ENCODE measurements at places on chromosomes 1 and 21.

DNA sequence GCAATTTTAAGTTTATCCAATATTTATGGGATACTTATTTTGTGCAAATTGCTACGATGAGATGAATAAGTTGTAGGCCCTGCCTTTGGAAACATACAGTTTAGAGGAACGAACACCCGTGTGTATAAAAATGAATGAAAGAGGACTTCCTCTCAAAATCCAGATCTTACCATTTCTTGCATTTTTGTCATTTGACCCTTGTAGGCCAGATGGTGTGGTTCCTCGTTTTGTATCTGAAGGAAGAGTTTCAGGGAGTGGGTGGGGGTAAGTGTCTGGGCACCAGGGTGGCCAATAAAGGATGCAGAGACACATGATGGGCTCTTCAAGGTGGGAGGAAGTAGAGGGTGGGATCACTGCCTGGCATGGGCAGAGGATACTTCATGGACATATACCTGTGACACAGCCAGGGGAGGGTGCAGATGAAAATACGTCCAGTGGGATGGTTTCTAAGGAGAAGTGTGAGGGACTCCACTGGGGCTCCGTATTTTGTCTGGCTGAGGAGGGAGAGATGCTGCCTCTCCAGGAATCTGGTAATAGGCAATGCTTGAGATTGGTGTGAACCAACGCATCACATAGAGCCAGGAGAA, 14.4 kb downstream of the MAPKAPK2 start:
- no peak for DNase-seq

- no peak for DNase-seq
These were observed 3.2 kb downstream of the ZFYVE9 start for GRCh38 chr1:52145137-52145536.

GRCh38 chr1:57210881-57211280, 213.0 kb downstream of the DAB1 start:
- no peak for DNase-seq

DNA sequence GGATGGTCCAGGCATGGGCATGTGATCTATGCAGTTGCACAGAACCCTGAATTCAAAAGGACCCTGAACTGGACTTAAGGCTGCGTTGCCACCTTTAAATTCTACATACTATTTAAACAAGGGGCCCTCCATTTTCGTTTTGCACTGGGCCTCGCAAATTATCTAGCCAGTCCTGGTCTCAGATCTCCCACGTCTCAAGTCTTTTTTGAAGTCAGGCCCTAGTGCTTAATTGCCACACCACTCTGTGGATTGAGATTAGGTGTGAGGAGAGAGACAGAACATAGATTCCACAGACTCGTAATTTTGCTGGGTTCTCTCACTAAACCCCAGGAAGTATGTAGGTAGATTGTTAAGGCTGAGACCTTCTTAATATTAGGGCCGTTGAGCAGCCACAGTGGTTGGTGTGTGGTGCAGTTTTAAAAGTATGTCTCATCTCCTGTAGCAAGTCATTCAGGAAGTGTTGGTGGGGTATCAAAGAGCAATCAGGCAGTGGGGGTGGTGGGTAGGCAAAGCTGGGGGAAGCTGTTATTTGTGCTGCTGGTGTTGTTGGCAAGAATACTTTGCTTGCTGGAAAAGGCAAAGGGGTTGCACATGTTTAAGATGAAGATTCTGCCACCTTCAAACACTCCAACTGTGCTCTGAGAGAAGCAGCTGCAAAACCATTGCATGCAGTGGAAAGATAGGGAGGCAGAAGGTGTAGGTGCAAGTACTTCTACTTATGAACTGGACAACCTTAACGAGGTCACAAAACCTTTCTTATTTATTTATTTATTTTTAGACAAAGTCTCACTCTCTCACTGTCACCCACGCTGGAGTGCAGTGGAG, 11.2 kb downstream of the CD84 start:
- DNase-seq: no peak

Data from AG08395 (cell line).